Stimulated activated CD4-positive, alpha-beta T cell treated with anti-CD3 and anti-CD28 coated beads, Interleukin-1b, Interleukin-23, amount 100 ng/mL, for 4 hours (primary cell): ENCODE measurements at places on chromosomes 12 and 14.

DNA sequence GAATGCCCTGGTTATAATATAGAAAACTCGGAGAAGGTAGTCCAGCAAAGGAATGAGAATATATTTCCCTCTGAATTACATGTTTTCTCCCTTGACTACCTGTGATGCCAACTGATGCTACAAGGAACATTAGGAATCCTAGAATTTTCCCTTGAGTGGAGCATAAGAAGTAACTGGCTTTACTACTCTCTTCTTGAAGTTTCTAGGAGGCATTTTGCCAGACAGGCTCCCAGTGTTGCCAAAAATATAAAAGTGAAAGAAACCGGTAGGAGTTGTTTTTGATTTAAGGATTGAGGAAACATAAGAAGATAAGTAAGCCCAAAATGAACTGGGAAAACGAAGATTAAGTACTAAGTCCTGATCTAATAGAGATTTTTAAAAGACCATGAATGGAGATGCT, 693.4 kb downstream of the NOVA1 start:
- no peak for DNase-seq

- no peak for DNase-seq
These were observed 3.4 kb downstream of the PTHLH start for GRCh38 chr12:27968972-27969623.

DNA sequence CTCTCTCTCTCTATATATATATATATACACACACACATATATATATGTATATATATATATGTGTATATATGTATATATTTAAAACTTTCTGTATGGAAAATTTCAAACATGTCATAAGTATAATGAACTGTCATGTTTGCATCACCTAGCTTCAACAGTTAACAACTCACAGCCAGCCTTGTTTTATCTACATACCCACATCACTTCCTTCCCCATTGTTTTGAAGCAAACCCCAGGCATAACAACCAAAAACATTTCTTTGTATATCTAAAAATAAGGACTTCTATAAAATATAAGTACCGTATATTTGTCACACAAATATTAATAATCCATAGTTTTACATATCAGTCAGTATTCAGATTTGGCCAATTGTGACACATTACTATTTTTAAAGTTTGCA, 57.4 kb downstream of the PAPOLA start:
- no peak for DNase-seq

DNA sequence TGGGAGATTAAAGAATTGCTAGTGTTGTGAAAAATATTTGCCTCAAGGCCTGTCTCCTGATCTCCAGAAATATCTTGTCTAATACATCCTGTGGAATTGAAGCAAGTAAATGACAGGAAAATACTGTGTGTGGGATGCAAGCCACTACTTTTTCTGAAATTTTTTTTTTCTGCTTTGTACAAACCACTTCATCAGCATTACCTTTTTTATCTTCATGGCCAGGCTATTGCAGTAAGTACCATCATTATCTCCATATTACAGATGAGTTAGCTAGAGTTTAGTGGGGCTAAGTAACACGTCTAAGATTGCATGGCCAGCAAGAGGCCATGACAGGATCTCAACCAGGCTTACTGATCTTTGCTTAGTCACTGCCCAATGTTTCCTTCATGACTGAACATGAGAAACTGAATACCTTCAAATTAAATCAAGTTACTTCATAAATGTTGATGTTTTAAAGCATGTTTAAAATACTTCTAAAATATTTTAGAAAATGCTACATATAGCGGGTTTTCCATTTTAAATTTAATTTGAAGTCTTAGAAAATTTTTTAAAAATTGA, 273.7 kb downstream of the SLC6A15 start:
- no peak for DNase-seq

- no peak for DNase-seq
These were observed 23.5 kb upstream of the FRMD6 start for GRCh38 chr14:51628238-51628637.

DNA sequence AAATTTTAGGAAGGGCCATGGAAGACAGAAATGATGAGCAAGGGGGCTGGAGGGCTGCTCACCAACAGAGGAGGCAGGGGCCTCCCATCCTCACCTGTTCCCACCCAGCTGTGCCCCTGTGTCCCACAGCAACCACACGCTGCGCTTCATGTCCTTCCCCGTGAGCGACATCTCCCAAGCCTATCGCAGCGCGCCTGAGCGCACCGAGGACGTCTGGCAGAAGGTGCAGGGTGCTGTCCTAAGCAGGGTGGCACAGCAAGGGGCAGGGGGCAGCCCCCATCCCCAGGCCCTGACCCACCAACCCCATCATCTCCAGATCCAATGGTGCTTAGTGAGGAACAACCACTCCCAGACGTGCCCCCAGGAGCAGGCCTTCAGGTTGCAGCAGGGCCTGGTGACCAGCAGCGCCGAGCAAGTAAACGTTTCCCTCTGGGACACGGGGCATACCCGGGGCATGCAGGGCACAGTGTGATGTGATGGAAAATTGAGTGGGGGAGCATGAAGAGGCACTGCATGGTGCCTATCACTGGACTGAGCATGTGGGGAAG, 8.1 kb downstream of the CARMIL3 start:
- no peak for DNase-seq

DNA sequence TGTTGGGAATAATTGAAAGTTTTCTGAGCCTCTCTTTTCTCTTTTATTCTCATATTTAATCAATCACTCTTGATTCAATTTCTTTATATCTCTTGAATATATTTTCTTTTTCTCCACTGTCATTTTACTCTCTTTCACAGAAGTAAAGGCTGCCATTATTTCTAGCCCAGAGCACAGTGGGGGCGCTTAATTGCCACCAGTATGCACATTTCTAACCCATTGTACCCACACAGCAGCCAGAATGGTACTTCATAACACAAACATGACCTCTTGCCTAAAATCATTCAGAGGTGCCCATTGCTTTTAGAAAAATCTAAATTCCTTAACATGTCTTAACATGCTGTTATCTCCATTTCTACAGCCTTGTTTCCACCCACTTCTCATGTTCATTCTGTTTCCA, 190.2 kb upstream of the LMO3 start:
- no peak for DNase-seq

GRCh38 chr12:44029194-44029593, 193.3 kb downstream of the TMEM117 start:
- no peak for DNase-seq

DNA sequence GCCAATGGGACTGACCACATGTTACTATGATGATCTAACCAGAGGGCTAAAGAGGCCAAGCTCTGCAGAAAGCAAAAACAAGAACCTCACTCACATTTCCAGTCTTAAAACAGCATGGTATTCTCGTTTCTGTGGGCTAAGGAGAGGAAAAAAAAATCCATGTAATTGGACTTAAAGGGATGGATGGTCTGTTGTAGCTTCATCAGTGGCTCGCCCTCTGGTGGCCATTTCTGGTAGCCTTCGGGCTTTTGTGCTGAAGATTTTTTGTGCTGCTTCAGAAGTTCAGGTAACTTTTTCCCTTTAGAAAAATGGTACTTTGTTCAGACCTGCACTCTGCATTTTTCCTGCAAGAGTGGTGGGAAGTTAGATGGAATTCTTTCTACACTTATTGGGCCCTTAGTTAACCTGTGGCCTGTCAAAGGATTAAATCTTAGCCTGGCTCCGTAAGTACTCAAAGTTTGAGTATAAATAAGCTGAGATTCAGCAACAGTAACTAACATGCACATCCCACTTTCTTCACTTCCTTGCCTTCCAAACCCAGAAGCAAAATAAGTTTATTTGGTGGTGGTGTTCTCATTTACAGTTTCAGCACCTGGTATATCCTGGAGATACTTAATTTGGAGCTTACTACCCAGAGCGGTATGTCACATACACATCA, 22.3 kb downstream of the DCAF4 start:
- DNase-seq: peak; percentile 60

DNA sequence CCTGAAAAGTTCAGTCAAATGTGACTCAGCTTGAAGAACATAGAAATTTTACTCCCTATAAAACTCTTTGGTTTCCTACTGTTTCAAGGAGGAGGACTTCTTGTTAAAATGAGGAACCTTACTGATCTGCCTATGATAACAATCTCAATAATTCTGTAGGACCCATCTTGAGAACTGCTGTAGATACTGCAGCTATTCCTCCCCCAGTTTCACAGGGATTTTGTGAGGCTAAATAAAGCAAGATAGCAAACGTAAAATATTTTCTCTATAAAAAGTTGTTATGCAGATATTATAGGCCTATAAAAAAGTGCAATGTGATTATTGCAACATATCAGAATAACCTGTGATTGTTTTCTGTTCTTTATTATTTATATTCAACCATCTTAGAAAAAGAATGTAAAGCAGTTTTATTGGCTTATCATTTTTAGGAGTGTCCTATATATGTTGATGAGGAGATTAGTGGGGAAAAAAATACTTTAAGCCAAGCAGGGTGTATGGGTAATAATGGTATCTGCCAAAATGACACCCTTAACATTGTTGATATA, 12.1 kb downstream of the CLEC14A start:
- no peak for DNase-seq

DNA sequence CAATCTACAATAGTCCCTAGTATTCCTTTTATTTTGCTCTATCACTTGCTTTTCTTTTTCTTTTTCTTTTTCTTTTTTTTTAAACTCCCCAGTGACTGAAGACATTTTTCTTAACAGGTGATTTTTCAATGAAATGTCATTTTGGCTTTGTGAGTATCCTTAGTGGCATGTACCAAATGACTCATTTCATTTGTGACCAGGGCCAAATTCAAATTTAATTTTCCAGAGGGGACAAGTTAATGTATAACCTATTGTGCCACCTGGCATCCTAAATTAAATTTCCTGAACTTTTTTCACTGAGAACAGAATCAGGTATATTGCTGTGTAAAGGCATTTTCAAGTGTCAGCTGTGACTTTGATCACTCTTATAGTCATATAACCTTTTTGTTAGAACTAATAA, 39.7 kb upstream of the SYT1 start:
- no peak for DNase-seq

DNA sequence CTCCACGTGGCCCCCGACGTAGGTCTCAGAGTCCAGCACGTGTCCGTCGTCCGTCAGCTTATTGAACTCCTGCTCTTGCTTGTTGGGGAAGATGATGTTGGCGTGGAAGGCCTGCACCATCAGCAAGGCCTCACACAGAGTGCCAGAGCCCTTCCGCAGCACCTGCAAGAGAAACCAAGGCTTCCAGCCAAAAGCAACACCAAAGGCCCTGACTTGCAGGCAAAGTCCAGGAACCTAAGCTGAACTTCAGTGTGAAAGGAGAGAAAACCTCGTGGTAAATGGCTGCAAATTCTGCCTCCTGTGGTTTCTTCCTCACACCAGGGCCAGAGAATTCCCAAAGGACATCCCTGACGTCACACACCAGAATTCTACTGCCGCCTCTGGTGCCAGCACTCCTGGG, 14.5 kb downstream of the POLE start:
- no peak for DNase-seq

GRCh38 chr12:104684884-104685283, 228.1 kb downstream of the CHST11 start:
- DNase-seq: no peak

DNA sequence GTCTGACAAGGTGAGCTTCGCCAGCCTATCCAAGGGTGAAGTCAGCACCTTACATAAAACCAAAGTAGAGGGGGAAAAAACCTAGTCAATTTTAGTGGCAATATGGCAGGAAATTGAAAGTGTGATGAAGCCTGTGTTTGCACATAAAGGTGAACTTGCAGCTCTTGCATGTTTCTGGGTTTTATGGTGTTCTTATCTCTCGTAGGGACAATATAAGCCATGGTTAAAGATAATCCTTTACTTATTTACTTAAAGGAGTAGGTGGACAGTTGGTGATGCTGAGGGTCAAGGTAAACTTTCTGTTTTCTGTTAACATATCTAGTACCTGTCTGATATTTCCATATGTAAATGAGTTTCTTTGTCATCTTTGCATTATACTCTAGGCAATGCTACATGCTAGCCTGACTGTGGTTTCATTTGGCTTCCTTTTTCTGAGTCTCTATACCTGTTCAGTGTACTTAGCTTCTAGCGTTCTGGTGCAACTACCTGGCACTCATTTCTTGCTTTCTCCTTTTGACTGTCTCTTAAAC, 32.8 kb downstream of the CCDC91 start:
- DNase-seq: no peak

DNA sequence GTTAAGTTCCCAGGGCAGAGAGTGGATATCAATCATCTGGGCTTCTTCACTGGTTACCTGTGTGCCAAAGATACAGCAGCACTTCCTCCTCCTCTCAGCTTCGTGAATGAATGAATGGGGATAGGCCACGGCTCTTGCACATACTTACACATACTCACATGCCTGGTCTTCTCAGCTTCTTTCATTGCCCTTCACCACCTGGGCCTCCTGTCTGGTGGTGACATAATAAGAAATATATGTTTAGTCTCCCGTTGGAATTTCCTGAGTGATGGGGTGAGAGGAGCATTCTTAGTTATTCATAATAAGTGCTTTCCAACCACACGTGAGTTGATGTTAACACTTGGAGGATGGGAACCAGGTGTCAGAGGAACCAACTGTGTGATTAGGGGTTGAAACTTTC, 268.1 kb upstream of the RMST start:
- DNase-seq: no peak

- DNase-seq: no peak
These were observed 77.6 kb downstream of the ZFP36L1 start for GRCh38 chr14:68714991-68715924.

- no peak for DNase-seq
These were observed 31.9 kb downstream of the SERPINA3 start for GRCh38 chr14:94644102-94644535.

DNA sequence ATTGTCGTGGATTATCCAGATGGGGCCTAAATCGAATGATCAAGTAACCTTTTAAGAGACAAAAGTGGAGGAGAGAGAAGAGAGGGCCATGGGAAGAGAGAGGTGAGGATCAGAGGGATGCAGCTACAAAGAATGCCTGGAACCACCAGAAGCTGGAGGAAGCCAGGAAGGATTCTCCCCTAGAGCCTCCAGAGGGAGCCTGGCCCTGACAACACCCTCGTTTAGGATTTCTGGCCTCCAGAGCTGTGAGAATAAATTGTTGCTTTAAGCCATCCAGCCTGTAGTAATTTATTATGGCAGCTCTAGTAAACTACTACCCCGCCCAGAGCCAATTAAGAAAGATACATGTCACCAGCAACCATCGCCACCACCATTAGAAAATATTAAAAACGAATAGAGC, 46.2 kb upstream of the GSC start:
- no peak for DNase-seq

DNA sequence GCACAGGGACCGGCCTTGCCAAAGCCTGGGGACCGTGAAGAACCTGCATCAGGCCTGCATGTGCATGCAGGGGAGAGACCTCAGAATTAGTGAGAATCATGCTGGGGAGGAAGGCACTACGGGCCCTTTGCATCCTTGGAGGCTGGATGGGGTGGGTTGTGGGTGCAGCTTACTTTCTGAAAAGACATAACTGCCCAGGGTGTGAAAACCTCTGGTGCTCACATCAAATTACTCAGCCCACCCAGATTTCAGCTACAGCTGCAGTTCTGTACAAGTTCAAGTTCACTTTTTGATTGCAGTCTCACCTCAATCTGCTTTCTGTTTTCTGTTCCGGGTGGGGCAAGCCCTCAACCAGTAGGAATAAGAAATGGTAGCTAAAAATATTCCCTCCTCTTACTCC, 130.6 kb downstream of the SLC15A4 start:
- no peak for DNase-seq
